ENCODE measurements at places on chromosomes 1 and 21.
A peak's percentile ranks its signal among the peaks of the same experiment; 100 is the strongest.

- DNase-seq = no peak
Measured at GRCh38 chr1:55131801-55132200, 83.4 kb downstream of the USP24 start.

- no peak for DNase-seq
Measured at GRCh38 chr1:166036092-166036491, 130.7 kb downstream of the FAM78B start.

GRCh38 chr1:206495011-206495461 lies 12.3 kb upstream of the RASSF5 start:
- no peak for DNase-seq

DNA sequence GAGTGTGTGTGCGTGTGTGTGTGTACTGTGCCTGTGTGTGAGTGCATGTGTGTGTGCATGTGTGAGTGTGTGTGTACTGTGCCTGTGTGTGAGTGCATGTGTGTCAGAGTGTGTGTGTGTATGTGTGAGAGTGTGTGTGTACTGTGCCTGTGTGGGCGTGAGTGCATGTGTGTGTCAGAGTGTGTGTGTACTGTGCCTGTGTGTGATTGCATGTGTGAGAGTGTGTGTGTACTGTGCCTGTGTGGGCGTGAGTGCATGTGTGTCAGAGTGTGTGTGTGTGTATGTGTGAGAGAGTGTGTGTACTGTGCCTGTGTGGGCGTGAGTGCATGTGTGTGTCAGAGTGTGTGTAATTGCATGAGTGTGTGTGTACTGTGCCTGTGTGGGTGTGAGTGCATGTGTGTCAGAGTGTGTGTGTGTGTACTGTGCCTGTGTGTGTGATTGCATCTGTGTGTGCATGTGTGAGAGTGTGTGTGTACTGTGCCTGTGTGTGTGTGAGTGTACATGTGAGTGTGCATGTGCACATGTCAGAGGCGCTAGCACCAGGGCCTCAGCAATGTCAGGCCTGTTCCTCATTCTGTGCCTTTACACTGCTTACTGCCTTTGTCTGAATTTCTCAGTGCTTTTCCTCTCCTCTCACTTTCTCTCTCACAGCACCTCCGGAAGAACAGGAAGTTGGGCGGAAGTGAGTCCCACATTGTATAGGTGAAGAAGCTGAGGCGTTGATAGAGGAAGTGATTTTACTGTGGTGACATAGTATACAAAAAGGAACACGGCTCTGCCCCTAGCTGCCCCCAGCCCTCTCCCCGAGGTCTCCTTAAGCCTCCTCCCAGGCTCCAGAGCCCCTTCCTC lies 4.9 kb downstream of the SLC5A9 start:
- DNase-seq = peak; percentile 10

GRCh38 chr1:112083487-112083886 lies 94.0 kb upstream of the KCND3 start:
- no peak for DNase-seq
